HS-27A (cell line): ENCODE measurements at places on chromosomes 16 and 17.

GRCh38 chr16:80002261-80002660 is 401.7 kb upstream of the MAF start:
- DNase-seq = no peak

DNA sequence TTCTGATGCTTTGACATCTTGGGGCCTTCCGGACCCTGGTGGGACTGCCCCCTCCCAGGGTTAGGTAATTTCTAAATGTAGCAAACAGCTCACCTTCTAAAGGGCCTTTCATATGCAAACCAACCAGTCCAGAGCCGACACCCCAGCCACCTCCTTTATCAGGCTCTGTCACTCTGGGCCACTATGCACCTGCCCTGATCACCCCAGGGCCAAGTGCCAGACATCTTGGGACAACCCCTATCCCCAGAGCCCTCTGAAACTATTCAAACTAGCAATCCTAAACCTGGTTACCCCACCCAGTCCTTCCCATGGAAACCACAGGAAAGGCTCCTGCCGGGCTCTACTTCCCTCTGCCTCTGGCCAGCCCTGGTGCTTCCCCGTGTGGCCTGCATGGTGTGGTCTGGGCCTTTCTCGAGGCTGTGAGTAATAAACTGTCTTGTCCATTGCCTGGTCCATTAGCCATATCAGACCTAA is 91.2 kb upstream of the TNRC6C start:
- DNase-seq = no peak

DNA sequence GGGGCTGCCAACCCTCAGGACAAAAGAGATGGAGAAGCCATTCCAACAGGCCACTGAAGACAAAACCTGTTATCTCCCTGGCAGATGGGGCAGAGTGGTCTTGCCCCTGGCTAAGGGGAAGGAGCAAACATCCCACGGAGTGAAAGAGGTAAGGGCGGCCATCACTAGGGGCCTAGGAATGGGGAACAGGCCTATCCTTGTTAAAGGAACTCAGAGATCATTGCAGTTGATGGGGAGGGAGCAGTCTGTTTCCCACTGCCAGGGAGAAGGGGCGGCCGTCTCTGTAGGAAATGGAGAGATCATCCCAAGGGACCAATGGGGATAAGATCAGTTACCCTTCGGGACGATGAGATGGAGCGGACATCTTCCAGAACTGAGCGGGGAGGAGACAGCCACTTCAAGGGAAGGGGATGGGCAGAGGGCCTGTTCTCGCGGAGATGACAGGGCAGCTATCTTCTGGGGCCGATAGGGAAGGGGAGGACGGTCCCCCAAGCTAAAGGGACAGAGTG is 581 bp upstream of the TMEM208 start:
- DNase-seq = no peak

DNA sequence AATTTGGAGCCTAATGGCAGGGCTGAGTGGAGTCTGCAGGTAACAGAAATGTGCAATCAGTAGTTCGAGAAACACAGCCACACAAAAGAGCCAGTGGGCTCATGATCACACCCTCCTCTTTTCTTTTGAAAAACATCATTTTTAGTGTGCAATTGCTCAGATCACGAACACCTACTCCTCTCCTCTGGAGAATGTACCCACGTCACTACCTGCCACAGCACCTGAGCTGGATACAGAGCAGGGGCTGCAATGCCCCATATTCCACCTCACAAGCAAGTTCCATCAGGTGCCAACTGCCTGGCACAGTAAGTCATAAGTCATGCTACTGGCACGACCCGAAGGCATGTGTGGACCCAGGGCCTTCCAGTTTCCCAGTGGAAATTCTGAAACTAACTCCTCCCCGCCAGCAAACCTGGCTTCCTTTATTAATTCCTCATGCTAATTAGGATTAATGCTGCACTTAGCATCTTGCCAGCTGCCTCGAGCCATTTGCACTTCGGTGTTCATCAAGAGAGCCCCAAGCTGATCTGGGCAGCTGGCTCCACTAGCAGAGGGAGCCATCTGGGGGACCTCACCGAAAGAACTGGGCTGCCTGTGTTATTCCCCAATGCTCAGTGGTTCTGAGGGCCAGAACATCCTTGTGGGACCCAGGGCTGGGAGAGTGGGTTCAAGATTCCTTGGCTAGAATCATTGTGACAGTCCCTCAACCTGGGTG is 2.4 kb downstream of the CACNG4 start:
- no peak for DNase-seq

DNA sequence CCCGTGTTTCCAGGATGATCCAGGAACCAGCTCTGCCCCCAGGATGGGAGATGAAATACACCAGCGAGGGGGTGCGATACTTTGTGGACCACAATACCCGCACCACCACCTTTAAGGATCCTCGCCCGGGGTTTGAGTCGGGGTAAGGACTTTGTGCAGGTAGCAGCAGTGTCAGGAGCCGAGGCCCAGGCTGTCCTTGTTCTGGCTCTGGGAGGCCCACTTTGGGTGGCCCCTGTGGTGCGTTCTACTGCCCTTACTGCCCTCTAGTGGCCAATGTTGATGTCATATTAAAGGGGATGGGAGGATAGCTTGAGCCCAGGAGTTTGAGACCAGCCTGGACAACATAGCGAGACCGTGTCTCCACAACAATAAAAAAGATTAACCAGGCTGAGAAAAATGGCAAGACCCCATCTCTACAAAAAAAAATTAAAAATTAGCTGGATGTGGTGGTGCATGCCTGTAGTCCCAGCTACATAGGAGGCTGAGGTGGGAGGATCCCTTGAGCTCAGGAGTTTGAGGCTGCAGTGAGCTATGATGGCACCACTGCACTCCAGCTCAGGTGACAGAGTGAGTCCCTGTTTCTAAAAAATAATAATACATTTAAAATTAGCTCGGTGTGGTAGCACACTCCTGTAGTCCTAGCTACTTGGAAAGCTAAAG is 20.9 kb upstream of the CLEC18A start:
- DNase-seq = no peak
